GM18507 (cell line): ENCODE measurements at places on chromosomes 1 and 21.

DNA sequence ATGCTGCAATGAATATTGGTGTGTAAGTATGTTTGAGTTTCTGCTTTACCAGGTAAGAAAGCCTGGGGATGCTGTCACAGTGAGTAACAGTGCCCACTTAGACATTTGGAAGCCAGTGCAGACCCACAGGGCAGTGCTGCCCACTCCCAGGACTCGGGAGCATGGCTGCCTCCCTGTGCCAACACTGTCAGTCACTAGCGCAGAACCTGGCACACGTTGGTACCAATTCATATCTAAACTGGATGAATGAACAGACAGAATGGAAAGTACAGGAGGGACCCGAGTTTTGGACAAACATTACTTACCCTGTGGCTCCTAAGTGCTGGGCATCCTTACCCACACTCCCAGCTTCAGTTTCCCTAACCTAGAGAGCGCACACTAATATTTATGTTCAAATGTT lies 1.6 kb upstream of the EVA1C start:
- DNase-seq: no peak

DNA sequence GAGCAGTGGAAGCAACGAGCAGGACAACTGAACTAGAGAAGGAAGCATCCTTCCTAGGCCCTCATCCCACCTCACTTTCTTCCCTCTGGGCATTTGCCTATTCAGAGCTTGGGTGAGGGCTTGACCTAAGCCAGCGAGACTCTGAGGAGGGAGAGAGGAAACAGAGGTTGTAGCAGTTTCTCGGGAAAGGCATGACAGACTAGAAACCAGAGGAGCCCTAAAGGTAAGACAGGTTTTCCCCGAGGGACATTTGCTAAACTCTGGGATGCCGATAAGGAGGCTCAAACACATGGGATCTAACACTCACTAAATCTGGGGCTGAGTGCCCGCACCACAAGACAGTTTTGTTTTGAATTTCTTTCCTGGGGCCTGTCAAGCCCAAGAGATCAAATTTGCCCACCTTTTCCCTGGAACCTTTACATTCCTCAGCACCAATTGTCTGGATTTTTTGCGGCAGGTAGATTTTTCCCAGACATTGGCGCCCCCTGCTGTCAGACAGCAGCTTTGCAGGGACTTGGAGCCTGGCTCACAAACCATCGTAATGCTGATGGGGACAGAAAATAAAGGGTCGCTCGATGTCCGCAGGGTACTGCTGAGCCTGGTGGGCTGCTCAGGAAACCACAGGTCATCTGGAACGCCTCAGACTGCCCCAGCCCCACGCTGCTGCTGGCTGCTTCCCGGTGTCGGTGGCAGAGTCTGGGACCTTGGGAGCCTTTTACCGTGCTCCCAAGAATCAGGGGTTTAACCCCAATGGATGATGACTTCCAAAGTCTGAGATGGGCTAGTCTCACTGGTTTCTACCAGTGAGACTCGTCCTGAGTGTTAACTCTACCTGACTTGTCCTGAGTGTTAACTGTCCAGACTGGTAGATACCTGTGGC lies 23.4 kb upstream of the TSPAN2 start:
- no peak for DNase-seq

DNA sequence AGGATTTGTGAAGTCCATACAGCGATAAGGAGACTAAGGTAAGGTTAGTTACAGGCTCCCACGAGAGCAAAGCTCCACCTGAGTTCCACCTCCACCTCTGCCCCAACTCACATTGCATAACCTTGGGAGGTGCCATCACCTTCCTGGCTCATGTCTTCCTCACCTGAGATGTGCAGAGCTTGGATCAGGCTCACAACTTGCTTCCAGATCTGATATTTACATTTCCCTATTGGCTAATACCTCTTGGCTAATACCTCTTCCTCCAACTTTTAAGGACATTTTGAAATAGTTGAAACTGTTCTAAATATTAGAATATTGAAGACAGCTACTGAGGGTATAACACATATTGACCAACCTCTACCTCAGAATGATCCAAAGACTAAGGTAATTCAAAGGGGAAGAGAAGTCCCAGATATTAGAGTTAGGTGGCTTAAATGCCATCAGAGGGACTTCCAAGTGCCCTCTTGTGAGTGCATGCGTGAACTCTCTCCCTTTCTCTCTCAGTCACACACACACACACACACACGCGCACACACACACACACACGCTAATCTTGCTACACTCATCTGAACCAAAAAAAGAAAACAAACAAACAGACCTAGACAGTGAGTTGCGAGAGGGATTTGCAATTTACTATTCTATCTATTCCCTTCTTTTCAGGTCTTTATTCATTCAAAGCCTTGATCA lies 134.3 kb downstream of the PLPP3 start:
- no peak for DNase-seq

GRCh38 chr1:210455840-210456603 lies 127.3 kb downstream of the HHAT start:
- no peak for DNase-seq

DNA sequence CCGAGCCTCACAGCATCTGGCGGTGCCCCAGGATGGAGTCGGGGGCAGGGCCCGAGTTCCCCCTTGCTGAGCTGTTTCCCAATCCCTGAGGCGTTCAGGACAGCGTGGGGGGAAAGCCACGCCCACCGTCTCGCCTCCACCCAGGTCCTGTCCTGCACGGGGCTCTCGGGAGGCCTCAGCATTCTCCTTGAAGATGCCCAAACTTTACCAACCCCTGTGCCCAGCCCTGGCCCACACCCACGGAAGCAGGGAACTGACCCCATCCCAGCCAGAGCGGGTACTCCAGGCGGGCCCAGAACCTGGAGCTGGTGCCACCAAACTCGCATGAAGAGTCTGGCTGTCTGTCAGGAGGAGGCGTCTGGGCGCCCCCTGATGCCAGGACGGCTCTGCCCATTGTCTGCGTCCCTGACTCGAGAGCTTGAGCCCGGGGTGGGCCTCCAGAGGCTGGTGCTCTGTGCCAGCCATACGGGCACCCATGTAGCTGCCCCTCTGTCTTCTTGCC lies 35.3 kb upstream of the POFUT2 start:
- no peak for DNase-seq

GRCh38 chr1:119806489-119806888 lies 4.8 kb downstream of the REG4 start:
- DNase-seq: no peak

GRCh38 chr1:174242856-174243255 lies 83.5 kb downstream of the RABGAP1L start:
- no peak for DNase-seq

- DNase-seq: no peak
These were observed 58.9 kb downstream of the ZC3H11B start for GRCh38 chr1:219553934-219554502.

- no peak for DNase-seq
These were observed 67.6 kb downstream of the POFUT2 start for GRCh38 chr21:45220071-45220481.

- DNase-seq: no peak
These were observed 1.2 kb upstream of the NBPF1 start for GRCh38 chr1:16614361-16615252.
